Body of pancreas (tissue), 4 donors: ENCODE measurements at places on chromosomes 16 and 17.

DNA sequence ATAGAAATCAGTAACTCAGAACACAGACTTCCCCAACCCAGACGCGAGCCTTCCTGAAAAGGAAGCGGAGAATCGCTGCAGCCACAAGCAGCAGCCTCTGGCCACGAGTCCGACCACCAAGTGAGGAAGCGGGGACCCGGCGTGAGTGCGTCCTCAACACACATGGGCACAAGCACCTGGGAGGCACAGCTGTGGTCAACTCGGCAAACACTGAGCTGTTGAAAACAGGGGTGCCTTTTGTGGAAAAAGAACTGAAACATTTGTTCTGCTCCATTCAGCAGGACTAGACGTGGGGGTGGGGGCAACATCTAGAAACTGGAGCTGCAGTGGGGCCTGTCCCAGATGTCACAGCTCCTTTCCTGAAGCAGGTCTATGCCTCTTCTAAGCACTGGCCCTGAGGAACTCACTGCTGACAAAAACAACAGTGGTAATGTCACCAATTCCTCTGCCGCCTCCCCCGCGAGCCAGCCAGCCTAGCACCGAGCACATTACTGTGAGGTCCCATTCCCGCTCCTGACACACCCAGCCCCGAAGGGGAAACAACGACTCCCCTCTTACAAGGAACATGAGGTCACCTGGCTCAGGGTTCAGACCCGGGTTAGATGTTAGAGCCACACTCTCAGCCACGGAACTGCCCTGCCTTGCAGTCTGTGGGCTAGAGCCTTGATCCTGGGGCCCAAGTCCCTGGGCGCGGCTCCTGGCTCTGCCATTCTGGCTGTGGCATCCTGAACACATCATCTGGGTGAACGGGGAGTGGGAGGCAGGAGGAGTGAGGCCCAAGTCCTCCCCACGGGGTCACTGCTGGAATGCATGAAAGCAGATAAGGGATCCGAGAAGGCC lies 29.0 kb downstream of the KDM8 start:
- DNase-seq, result no peak

DNA sequence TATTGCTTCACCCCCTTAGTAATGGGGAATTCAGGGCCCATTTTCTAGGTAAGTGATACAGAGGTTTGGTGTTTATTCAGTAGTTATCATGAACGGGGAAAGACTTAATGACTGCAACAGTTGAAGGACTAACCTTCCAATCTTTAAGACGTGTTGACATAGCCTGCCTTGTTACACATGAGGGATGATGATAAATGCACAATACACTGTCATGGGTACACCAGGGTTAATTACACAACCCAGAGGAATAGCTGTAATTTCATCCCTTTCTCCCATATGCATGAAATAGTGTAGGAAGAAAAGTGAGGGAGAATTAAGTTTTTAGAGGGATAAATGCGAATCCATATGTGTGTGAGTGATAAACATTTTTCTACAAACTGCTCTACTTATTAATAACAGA lies 10.7 kb downstream of the MYH4 start:
- DNase-seq, result no peak

- DNase-seq, result no peak
These were observed 33.1 kb upstream of the COL1A1 start for GRCh38 chr17:50234581-50234980.

GRCh38 chr16:50567651-50568050 lies 19.5 kb downstream of the NKD1 start:
- no peak for DNase-seq

DNA sequence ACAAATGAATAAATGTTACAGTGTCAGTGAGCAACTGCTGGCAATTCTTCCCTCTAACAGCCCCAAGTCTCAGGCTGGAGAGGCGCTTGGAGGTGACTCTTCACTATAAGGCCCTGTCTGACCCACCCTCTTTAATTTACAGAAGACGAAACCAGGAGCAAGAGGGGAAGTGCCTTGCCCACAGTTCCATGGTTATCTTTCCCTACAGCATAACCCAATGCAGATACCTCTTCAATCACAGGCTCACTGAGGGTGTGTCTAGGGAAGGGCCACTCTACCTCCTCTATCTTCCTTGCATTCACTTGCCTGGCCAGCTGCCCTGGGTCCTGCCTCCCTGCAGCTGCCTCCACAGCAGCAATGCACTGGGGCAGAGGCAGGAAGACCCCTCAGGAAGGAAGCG lies 9.6 kb upstream of the N4BP1 start:
- no peak for DNase-seq

GRCh38 chr17:72759301-72759700 lies 333.2 kb downstream of the SLC39A11 start:
- DNase-seq, result no peak

GRCh38 chr17:83109793-83110645 lies 30.6 kb downstream of the METRNL start:
- DNase-seq, result peak; percentile 86

- no peak for DNase-seq
These were observed 8.0 kb downstream of the SECTM1 start for GRCh38 chr17:82325286-82326180.

DNA sequence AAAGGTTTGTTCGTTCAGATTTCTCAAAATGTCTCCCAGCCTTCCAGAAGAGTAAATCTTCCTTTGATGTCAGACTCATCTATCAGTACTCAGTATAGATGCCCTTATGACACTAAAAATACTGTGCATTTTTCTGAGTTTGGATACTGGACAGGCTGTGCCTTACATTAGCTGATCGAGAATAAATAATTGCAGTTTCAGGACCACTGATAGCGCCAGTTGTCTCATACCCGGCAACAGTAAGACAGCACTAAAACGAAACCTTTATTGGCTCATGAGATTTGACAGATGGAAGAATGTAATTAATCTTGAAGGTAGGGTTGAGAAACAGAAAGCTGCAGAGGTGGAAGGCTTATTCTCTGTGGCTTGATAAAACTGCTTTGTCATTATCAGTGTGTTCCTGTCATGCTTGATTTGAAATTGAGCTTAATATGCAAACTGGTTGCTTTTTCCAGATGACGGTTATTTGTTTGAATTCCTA lies 1.2 kb downstream of the ATP6V0A1 start:
- DNase-seq, result no peak

- no peak for DNase-seq
These were observed 215.9 kb upstream of the GSE1 start for GRCh38 chr16:85396879-85397871.

- no peak for DNase-seq
These were observed 60.3 kb downstream of the GRIN2A start for GRCh38 chr16:10121897-10122425.

GRCh38 chr16:86353948-86354347 lies 156.4 kb upstream of the FOXF1 start:
- no peak for DNase-seq

DNA sequence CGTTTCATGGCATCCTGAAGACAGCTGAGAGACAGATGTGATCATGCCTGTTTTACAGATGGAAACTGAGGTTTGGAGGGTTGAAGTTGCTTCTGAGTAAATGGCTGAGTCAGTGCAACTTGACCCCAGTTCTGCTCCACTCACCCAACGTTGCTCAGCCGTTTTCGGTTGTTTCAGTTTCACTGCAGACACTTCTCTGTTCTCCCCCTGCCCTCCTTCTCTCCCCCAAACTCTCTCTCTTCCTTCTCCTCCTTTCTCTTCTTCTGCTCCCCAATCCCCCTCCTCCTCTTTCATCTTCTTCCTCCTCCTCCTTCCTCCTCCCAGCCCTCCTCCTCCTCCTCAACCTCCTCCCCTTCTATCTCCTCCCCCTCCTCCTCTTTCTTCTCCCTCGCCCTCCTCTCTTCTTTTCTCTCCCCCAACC lies 9.4 kb upstream of the CEP20 start:
- no peak for DNase-seq

DNA sequence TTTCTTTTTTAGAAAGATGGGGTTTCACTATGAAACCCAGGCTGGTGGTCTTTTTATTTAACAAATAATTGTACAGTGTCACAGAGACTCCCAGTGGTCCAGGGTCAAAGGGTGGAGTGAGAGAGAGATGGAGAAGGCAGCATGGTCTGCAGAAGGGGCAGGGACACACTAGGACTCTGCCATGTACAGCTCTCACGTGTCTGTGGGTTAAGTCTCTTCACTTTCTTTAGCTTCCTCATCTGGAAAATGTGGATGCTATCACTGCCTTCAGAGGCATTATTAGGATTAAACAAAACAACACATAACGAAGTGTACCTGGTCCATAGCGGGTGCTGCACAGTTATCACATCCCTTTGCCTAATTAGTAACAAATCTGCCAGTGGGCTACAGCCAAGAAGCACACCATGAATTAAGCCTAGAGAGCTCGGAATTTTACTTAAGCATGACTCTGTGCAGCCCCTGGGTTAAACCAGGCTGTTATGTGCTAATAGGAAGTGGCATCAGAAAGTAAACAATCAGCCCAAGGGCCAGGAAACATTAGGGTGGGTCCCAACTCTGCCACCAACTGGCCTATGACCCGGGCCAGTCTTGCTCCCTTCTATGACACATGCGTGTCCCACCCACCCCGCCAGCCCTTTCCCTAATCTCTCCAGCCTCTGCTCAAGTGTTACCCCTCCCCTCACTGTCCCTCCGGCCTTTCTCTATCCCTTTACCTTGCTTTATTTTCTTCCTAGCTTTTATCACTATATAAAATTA lies 13.9 kb downstream of the TOP3A start:
- no peak for DNase-seq

- no peak for DNase-seq
These were observed 14.2 kb upstream of the ST6GALNAC2 start for GRCh38 chr17:76599694-76600460.

DNA sequence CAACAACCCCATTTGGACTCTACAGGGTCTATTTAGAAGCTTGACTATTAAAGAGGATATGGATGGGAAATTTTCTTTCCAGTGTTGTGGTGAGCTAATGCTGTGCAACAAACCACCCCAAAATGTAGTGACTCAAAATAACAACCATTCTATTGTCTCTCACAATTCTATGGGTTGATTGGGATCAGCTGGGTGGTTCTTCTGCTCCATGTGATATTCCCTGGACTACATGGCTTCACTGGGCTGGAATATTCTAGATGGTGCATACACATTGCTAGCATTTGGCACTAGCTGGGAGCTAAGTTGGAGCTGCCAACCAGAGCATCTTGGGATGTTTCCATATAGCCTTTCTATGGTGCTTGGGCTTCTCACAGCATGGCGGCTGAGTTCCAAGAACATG lies 30.2 kb downstream of the SLC6A2 start:
- DNase-seq, result no peak

DNA sequence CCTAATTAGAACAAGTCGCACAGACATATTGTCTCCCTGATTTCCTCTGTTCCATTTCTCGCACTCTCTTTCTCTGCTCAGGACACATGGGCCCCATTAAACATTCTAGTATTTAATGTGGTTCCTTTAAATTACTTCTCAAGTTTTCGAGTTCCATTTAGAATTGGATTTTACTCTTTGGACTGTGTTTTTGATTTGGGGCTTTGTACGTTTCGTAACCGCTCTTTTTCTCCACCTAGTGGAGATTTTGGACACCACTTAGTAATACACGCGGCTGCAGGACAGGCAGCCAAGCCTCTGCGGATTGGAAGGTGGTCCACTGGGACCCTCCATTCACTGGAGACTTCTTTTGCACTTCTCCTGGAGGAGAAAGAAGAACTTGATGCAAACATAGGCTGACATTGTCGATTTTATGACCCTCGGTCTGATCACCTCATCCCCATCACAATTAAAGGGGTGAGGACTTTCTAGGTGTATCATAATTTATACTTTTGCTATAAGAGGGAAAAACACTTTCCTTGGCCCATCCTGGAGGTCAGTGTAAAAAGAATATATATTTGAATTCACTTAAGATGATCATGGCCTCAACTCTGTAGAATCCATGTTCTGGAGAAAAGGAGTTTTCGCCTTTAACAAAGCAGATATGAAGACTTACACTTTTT lies 85.7 kb downstream of the NOG start:
- DNase-seq, result no peak

DNA sequence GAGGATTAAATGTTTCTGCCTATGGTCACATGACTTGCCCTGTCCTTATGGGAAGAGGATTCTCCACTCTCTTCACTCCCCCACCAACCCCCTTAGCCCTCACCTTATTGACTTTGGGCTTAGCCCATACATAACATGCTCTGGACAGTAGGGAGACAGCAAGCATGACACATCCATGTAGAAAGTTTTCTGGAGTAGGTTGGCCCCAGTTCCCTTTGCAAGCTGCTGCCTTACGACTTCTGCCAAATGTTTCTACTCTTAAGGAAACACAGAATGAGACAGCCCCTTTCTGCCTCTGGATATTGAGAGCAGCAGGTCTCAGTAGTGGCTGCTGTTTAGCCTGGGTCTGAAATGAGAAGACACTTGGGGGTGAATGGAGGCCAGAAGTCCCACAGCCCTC lies 282.2 kb downstream of the MAP2K6 start:
- DNase-seq, result no peak

- DNase-seq, result no peak
These were observed 8.5 kb downstream of the MCRIP1 start for GRCh38 chr17:81824595-81824994.

DNA sequence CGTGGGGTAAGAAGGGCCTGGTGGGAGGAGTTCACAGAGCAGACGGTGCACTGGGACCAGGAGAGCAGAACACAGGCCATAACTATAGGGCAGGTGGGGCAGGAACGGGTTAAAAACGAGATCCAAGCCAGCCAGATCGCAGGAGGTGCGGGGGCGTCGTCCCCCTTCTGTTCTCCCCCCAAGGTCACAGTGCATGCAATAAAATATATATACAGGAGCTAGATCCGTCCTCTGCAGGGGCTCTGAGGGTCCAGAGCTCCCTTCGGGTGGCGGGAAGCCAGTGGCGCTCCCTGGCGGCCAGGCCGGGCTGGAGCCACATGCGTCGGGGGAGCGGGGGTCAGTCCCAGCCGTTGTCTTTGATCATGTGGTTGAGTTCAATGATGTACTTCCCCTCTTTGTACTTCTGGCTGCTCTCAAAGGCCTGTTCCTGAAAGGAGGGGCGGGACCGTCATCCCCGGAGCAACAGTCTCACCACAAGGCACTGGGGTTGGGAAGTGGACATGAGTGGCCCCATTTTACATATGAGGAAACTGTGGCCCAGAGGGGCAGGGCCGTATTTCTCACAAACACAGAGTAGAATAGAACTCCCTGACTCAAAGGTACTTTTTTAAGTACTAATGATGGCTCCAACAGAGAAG lies 768 bp upstream of the TBX6 start:
- peak; percentile 65 for DNase-seq

- no peak for DNase-seq
These were observed 108.9 kb upstream of the GSE1 start for GRCh38 chr16:85504242-85504641.
